ENCODE measurements at places on chromosomes 12 and 14.

GRCh38 chr12:130672089-130672820 lies 43.8 kb downstream of the RIMBP2 start:
- DNase-seq, result peak; percentile 19

DNA sequence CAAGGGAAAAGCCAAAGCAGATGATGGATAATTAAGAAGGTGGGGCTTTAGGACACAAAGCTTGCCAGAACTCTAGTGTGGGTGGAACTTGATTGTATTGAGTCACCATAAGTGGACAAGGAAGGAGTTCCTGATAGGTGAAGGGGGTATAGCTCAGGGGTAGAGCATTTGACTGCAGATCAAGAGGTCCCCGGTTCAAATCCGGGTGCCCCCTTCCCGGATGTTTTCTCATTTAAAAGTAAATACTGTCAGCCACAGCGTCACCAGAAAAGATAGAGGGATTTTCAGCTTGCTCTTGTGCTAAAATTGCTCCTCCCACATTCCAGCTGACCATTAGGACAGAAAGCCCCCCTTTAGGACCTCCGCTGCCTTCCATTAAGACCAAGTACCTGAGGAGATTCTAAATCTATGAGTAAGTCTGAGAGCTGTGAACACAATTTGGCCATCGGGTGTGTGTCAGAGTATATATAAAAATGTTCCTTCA lies 36.6 kb downstream of the DCAF4 start:
- peak; percentile 73 for DNase-seq

DNA sequence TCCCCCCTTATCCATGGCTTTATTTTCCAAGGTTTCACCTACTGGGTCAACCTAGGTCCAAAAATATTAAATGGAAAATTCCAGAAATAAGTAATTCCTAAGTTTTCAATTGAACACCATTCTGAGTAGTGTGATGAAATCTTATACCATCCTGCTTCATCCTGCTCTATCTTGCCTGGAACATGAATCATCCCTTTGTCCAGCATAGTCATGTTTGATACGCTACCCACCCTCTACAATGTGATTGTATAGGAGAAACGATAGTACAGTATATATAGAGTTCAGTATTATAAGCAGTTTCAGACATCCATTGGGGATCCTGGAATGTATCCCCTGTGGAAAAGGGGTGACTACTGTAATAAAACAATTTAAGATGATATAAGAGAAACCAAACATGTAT lies 62.2 kb downstream of the IFNG start:
- DNase-seq, result no peak

- DNase-seq, result no peak
These were observed 583.2 kb downstream of the ALG10 start for GRCh38 chr12:34605510-34605887.

DNA sequence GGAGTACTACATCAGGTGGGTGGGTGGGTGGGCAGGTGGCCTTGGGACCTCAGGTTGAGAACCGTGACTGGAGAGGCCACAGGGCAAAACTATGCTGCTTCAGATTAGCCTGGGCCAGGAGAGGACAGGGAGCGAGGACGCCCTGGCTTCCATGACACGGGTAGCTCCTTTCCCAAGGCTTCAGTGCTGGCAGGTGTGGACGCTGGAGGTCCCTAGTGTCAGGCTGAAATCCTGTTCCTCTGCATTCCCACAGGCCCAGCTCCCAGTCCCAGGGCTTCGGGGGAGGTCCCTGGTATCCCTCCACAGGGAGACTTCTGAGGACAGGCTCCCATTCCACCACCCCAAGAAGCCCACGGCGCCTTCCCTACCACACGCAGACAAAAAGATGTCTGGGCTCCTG lies 31.6 kb downstream of the CCDC92 start:
- no peak for DNase-seq

DNA sequence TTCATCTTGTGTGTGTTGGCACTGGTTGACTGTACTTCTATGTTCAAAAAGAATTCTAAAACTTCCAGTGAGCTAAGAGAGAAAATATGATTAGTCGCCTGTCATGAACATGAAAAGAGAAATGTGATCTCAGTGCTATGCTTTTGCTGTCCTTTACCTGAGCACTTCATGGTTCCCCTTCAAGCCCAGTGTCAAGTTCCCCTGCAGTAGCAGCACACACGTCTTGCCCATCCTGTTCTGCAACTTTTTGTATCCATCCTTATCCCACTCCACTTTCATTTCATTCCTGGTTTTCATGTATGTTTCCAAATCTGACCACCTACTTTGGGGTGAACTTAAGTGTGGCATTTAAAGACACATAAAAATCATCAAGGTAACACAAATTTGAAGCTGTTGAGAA lies 848.0 kb upstream of the USP15 start:
- DNase-seq, result no peak

GRCh38 chr12:50249464-50250182 lies 33.7 kb downstream of the LIMA1 start:
- DNase-seq, result no peak

- no peak for DNase-seq
These were observed 29.2 kb downstream of the ZC3H14 start for GRCh38 chr14:88592031-88592430.

GRCh38 chr14:94805680-94806288 lies 35.9 kb upstream of the GSC start:
- no peak for DNase-seq

- DNase-seq, result no peak
These were observed 9.7 kb downstream of the TNS2 start for GRCh38 chr12:53059434-53060063.

- DNase-seq, result peak; percentile 100
These were observed 150.2 kb upstream of the CLEC14A start for GRCh38 chr14:38405851-38406635.

- no peak for DNase-seq
These were observed 20.3 kb upstream of the DRAM1 start for GRCh38 chr12:101857043-101857558.

DNA sequence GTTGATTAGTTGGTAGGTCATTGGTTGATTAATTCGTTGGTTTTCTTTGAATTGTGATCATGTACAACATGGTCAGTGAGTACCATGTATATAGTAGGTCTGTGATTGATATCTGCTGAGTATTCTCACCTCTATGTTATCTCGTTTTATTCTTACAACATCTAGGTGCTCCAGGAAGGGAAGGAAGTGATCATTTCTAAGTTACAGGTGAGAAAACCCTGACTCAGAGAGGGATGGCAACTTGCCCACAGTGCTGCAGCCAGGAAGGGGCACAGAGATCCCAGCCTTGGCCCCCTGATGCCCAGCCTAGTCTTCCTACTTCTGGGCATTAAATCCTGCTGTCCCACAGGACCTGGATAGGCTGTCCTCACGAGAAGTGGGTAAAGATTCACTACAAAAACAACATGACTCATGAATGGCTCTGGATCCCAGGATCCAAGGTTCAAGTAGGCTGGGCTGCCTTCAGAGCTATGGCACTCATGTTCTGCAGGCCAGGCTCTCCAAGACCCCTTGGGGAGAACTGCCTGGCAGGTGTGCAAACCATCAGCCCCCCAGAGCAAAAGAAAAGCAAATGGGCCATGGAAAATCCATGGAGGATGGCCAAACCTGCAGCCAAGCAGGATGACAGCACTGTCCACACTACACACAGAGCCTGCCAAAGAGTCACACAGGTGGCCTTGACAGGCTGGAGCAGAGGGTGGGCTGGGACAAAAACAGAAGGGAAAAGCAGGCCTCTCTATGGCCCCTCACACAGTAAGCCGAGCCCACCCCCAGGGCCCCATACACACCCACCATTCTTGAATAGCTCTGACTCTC lies 146.2 kb downstream of the BCL11B start:
- DNase-seq, result peak; percentile 91

- peak; percentile 48 for DNase-seq
These were observed 35.0 kb downstream of the ACADS start for GRCh38 chr12:120760349-120761254.

DNA sequence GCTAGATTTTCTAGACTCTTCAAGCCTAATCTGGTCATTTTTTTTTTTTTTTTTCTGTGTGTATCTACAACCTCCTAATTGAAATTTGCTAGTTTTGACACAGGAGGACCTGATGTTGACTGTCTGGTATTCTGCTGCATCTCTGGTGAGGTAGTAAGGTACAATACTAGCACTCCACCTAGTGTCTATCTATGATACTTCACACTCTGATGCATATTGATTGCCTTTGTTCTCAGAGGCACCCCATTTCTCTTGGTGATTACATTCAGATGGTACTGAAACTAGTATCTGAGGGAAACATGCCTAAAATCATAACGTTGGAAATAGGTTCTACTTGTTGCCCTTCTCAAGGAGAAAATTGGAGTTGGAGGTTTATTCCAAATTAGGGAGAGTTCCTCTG lies 930.5 kb upstream of the NOVA1 start:
- DNase-seq, result no peak

DNA sequence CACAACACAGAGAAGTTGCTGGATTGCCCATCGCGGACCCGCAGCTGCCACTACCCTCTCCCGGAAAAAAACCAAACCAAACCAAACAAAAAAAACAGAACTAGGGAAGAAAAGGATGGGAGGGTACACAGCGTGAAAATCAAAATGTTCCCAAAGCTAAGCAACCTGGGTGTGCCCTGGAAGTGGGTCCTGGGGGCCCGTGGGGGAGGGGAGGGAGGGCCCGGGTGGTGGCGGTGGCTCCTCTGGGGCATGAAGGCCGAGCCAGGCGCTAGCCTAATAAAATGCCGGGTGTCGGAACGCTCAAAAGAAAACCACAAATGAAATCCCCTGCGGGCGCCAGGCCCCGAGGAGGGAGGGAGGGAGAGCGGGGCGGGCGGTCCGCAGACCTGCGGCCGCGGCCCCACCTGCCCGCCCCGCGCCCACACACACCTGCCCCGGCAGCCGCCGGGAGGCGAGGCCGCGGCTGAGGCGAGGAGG lies 787 bp downstream of the HECTD4 start:
- peak; percentile 20 for DNase-seq

DNA sequence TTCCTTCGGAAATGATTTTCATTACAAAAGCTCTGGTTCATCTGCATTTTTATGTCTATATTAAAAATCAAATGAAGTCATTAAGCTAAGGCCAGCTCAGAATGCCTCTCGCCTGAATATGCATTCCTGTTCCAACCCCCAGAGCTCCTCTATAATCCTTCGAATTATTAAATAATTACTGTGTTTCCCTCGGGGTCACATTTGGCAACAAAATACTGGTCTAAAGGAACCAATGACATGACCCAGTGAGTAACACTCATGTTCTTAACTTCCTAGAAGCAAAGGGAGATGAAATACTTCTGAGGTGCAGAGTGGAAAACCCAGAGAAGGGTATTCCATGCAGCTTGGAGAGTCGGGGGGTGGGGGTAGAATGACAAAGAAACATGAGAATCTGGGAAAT lies 68.3 kb downstream of the FOXN3 start:
- DNase-seq, result no peak

DNA sequence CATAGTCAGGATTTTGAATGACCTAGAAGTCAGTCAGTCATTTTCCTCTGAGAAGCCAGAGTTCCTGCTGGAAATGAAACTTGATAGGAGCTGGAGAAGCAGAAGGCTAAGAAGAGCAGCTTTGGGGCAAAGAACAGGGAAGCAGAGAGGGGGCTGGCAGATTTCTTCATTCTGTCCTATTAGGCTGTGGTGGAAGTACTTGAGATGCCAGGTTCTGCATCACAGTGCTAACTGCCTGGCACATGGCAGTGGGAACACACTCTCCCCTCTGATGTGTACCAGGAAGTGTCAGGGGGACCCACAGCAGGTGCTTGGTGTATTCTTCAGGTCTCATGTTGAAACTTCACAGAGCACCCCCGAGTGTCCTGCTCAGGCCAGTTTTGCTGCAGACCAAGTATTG lies 61.0 kb downstream of the SUSD6 start:
- peak; percentile 33 for DNase-seq

- DNase-seq, result no peak
These were observed 9.4 kb downstream of the SART3 start for GRCh38 chr12:108551535-108551934.

DNA sequence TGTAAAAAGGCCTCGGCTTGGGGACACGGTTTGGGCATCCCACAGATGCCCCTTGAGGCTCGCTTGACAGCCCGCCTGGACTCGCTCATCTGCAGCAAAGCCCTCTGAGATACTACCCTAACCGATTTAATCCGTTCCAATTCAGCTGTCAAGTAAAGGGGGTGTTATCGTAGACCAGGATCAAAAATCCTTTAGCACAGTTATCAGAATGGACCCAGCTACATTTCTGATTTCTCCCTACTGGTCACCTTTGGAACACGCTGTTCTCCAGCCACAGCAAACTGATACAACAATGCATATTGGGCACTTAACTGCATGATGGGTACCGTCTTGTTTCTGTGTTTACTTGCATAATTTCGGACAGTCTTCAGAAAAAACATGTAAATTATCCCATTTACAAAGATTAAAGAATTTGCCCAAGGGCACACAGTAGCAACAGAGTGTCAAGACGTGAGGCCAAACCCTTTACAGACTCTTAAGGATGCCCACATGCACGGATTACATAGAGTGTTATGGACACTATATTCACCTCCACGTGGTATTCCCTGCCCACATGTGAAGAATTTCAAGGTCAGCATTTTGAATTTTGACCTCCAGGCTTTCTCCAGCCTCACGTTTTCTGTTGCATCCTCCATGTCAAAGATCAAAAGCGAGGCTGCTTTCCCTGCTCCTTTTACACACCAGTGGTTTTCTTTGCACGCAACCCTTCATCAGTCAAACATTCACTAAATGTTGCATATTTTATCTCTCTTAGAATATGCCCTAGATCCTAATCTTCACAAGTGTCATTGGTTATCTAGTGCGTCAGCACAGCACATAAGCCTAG lies 3.2 kb upstream of the DUSP6 start:
- peak; percentile 27 for DNase-seq

- no peak for DNase-seq
These were observed 48.2 kb upstream of the PSMA6 start for GRCh38 chr14:35243956-35244355.

- no peak for DNase-seq
These were observed 33.9 kb downstream of the ARF6 start for GRCh38 chr14:49926803-49927202.

DNA sequence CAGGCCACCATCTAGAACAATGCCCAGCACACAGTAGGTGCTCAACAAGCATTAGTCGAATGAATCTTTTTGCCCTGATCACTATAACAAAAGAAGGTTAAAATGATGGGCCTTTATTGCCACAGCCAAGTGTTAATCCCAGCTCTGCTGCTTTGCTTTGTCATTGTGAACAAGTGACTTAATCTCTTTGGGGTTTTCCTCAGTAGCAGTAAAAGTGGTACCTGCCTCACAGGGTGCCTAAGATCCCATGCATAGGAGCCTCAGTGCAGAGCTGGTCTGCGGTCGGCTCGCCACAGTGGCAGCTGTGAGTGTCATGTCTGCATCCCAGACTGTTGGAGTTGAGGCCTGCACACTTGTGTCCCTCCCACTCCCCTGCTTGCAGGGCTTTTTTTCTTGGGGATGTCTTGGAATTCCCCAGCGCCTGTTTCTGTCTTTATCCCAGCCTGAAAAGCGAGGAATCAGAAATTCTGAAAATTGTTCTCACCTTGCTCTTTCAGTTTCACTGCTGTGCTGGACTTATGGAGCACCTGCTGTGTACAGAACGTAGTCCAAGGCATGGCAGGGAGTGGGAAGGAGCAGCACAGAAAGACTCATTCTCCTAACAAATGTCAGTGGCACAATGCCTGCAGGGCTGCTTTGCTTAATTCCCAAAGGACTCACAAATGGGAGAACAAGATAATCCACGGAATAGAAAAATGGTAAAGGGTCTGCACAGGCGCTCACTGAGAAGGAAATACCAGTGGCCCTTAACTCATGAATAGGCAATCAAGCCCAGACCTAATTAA lies 90.8 kb downstream of the EML1 start:
- no peak for DNase-seq

GRCh38 chr12:122350141-122350848 lies 72.2 kb downstream of the CLIP1 start:
- no peak for DNase-seq

All from DMS79 treated with DMSO at 0.1 percent for 48 hours (cell line).